ENCODE measurements at places on chromosomes 4 and X.
A peak's percentile ranks its signal among the peaks of the same experiment; 100 is the strongest.

GRCh38 chr4:122658818-122659295 is 38.0 kb upstream of the IL21 start:
- no peak for DNase-seq

DNA sequence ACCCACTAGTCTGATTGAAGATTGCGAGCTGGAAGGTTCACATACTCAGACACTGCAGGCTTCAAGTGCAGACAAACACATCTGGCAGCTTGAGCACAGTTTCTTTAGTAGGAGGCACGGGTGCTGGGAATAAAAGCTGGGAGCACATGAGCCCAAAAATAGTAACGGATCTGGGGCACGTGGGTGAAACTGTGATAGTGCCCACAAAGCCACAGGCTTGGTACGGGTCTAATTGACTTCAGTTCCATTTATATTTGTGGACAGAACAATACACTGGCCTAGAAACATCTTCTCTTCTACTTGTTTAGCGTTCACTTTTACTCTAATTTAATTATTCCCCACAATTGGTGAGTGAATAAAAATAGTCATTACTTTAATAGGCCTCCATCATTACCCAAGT is 2370.7 kb downstream of the PCDH7 start:
- no peak for DNase-seq

- DNase-seq, result no peak
These were observed 119.5 kb upstream of the AFF2 start for GRCh38 chrX:148380650-148381561.

DNA sequence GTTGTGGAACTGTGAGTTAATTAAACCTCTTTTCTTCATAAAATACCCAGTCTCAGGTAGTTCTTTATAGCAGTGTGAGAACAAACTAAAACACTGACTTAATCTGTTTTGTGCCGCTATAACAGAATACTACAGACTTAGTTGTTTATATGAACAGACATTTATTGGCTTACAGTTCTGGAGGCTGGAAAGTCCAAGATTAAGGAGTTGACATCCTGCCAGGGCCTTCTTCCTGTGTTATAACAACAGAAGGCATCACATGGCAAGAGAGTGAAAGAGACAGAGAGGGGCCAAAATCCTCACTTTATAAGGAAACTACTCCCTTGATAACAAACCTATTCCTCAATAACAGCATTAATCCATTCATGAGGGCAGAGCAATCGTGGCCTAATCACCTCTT is 42.5 kb upstream of the KCNIP4 start:
- DNase-seq, result no peak

DNA sequence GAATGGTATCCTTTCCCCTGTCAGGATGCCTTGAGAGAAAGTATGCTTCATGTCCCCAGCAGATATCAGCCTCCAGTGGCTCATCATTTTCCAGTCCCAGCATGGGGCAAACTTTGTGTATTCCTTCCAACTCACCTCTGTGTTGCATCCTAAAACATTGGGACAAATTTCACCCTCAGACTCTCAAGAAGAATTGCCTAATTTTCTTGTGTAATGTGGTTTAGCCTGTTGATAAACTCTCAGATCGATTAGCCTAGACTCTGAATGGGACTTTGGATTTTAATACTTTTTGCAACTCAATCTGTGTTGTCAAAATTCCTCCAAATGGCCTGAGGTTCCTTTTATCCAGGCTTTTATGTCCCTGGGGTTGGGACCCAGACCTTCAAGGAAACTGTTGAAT is 805.3 kb downstream of the C4orf33 start:
- DNase-seq, result no peak

- no peak for DNase-seq
These were observed 37.3 kb downstream of the SAT1 start for GRCh38 chrX:23820235-23820782.

DNA sequence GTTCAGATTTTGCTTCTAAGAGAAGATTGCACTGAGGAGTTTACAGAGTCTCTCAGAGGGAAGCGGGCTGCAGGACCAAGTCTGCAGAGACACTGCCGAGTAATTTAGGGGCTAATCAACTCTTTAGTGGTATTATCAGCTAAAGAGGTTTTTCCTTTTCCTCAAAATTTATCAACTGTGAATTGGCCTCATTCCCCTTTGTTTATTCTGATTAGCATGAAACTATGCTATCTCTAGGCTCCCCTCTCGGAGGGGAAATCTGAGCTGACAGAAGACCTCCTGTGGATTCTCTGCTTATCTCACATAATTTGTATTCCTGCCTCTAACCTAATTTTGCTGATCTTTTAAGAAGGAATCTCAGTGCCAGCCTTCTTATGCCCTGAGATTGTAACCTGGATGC is 201.0 kb downstream of the DCTD start:
- DNase-seq, result no peak

- DNase-seq, result no peak
These were observed 126.3 kb downstream of the ADAMTS3 start for GRCh38 chr4:72442715-72443114.

DNA sequence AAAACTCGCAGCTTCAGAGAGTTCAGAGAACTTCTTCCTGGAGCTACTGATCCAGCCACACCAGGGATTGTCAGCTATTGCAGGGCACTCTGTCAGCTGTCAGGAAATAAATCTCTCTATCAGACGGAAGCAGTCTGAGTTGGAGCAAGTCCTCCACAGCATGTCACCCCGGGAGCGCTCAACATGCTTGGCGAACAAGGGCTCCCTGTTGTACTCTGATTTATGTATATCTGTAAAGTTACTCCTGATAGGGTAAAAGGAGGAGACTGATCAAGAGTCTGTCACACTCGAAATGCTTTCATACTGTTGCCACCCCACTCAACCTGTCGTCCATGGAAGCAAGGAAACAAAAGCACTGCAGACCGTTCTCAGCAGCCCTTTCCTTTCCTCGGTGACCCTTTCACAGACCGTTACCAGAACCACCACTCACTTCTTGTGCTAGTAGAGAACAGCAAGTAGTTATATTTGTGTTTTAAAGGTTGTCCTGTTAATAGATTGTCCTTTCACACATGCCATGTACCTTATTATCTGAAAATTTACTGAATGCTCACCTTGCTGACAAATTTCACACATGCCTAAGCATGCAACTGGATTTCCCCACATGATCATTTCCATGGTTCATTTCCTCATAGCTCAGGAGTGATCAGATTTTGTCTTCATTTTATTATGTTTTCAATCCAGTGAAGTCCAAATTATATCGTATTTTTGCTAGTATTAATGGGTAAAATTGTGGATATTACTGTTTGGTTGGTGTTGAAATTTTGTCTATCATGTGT is 2108.9 kb upstream of the TENM3 start:
- peak; percentile 0 for DNase-seq

GRCh38 chr4:96955226-96955625 is 1115.3 kb downstream of the PDHA2 start:
- DNase-seq, result no peak
